ENCODE measurements at places on chromosomes 3 and 15. TPM values are rescaled to one million over a fixed set of nuclear protein-coding genes. Genes with fewer than 3 reads are reported as not detected.

DNA sequence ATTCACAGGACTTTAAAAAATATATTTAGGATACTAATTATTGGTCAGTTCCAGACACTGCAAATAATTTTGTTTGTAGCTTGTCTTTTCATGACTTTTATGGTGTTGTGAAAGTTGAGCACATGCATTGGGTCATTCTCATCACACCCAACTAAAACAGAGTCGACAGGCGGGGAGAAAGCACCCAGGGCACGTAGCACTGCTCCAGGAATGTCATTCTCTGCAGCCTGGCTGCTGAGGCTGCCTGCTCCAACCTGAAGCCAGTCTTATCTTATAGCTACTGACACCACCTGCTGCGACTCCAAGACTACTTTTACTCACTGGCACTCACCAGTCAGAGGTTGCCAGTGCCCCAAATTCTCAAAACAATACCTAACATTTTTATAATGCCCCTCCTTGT is 56.9 kb downstream of the ACAD9 start:
- DNase-seq, result no peak

DNA sequence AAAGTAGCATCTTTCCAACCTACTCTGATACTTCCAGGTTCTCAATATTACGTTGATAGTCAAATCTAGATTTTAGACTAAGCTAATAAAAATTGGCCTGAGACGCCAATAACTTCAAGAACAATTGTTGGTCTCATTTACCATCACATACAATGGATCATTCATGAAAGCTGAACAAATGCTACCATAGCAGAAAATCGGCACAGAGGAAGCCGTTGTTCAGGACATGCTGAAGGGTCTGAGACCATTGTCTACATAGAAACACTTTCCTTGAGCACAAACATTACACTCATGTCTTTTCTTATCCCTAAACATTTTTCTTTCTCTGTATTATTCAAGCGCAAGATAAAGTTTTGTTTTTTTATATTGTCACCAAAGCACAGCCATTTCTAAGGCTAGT is 37.2 kb upstream of the FHIT start:
- no peak for DNase-seq

DNA sequence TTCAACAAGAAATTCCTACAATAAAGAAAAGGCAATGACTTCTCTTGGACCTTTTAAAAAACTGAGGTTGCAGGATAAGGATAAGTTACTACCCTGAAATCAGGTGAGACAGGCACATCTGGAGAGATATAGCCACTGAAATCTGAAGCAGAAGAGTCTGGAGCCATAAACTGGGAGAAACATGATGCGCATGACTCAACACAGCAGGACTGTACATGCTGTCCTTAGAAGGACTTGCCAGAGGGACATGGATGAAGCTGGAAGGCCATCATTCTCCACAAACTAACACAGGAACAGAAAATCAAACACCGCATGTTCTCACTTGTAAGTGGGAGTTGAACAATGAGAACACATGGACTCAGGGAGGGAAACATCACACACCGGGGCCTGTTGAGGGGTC is 1020.2 kb downstream of the AGBL1 start:
- DNase-seq, result no peak

The KLF13 gene
- 175 TPM for total RNA-seq

DNA sequence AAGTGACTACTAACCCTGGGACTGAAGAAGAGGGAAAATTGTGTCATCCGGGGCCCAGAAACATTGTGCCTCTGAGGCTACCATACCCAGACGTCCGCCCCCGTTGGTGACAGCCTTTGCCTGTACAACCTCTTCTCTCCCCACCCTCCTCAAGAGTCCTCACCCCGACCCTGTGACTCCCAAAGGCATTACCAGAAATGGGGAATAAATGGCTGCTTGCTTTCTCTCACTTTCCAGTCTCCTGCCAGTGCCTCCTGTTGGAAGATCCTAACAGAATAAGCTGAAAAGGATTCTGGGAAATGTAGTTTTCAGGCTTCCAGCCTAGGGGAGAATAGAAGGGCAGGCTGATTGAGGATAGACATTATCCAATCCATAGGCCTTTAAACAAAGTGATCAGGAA is 30.8 kb upstream of the SLC25A36 start:
- peak; percentile 5 for DNase-seq

The ESYT3 gene
- total RNA-seq, result 0.09 TPM

DNA sequence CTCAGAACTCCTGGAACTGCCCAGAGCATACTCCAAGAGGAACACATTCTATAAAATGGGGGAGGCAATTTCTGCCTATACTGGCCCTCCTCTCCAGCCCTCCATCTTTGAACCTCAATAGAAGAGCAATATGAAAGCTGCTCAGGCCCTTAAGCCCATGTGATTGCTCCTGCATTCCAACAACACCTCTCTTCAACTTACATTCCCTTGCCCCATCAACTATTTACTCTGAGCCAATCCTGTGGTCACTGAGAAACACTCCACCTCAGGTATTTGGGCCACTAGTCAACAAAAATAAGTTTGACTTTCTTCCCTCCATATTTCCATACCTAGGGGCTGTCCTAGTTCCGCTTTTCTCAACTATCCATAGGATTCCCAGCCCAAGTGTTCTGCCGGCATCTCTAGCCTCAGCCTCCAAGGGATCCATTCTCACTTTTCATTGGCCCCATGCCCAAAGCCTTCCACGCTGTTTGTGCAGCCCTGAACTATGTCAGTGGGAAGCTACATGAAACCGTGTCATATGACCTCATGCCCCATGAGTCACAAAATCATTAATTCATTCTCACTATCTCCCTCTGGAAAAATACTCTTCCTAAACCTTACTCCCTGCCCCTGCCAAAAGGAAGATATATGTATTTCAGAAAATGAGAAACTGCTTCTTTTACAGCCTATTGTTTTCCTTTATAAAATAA is 61.6 kb downstream of the GJD2 start:
- DNase-seq, result no peak

DNA sequence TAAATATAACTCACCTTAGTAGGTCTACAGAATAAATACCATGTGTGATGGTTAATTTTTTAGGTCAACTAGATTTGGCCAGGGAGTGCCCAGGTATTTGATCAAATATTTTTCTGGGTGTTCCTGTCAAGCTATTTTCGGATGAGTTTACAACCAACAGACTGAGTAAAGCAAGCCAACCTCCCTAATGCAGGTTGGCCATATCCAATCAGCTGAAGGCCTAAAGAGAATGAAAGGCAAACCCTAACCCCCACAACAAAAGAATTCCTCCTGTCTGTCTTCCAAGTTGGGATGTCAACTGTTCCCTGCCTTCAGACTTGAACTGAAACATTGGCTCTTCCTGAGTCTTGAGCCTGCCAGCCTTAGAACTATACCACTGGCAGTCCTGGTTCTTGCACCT is 28.6 kb downstream of the TASOR start:
- DNase-seq, result no peak

DNA sequence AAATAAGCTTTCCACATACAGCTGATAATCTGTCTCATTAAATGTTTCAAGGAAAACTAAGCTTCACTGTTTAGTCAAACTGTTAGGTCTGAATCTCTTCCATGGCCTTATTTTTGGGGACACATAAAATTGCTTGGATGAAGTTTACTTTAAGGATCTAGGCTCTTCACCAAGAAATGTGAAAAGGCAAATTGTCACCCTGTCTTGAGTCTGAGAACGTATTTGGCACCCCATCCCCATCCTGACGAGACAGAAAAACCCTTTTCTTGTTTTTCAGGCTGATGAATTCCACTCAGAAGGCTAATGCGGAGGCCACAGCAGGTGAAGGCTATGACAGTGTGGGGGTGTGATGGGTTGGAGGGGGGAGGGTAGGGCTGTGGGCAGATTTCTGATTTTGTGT is 226.6 kb downstream of the GREM1 start:
- DNase-seq, result no peak

The THSD4 gene
- total RNA-seq, result not detected

DNA sequence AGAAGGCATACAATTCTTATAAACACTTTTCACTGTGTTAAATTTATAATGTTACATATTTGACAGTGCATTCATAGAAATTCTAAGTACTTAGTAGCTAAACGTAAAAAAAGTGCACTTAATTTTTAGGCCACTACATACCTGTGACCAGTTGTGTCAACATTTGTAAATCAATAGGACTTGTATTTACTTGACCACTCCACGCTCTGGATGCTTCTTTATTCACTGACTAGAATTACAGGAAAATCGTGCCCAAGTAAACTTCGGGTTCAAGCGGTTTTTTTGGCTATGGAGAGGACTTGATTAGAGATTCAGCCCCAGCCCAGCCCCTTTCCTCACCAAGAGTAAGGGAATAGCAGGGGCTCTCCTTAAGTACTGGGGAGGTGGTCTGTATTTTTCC is 21.8 kb downstream of the WDR53 start:
- DNase-seq, result no peak

The PLAAT1 gene
- not detected for total RNA-seq

- DNase-seq, result no peak
Measured at GRCh38 chr15:83659417-83659812, 5.5 kb downstream of the ADAMTSL3 start.

DNA sequence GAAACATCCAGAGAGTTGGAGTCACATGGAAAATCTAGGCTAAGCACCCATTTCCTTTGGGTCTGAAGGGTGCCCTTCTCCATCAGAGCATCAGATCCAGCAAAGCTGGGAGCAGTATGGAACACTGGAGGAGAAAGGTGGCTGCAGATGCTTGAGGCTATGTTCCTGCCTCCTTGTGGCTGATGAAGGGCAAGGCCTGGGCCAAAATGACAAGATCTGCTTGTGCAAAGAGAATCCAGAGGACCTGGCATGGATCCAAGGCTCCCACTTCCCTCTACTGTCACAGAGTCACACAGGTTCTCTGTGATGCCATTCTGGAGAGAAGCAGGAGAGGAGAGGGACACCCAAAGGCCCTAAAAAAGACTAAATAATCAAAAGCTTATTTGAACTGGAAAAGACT is 9.2 kb upstream of the ATP8B4 start:
- DNase-seq, result no peak

GRCh38 chr3:96007650-96008195 is 806.7 kb upstream of the EPHA6 start:
- DNase-seq, result no peak

The SLC22A13 gene
- total RNA-seq, result 0.18 TPM

DNA sequence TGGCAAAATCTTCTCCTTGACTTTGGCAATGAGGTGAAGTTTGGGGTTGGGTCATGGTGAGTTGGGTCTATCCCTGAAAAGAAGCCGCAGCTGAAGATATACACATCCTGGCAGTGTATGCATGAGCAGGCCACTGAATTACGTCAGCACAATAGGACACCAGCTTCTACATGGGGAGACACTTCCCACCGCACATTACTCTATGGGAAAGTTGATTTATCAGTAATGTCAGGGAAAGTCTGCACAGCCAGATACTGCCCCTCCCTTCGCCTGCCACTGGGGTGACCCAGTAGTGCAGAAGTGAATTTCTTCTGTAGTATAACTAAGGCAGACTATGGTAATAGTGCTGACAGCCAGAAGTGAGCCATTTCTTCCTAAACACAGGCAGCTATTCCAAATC is 245.0 kb downstream of the NTRK3 start:
- DNase-seq, result no peak
